NCI-H2081 (cell line): ENCODE measurements at places on chromosomes 3 and 15.

DNA sequence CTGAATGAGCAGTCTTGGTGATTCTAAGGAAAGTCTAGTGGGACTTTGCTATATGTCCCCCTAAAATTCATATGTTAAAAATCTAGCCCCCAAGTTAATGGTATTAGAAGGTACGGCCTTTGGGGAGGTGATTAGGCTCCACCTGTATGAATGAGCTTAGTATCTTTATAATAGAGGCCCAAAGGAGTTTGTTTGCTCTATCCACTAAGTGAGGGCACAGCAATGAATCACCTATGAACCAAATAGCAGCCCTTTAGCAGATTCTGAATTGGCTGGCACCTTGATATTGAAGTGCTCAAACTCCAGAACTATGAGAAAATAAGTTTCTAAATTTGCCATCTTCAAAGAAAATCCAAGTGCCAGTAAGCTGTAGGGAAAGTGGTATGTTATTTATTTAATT lies 187.9 kb downstream of the SUCNR1 start:
- DNase-seq = no peak

- DNase-seq = no peak
Observed at GRCh38 chr3:62365391-62366125, 7.8 kb downstream of the FEZF2 start.

DNA sequence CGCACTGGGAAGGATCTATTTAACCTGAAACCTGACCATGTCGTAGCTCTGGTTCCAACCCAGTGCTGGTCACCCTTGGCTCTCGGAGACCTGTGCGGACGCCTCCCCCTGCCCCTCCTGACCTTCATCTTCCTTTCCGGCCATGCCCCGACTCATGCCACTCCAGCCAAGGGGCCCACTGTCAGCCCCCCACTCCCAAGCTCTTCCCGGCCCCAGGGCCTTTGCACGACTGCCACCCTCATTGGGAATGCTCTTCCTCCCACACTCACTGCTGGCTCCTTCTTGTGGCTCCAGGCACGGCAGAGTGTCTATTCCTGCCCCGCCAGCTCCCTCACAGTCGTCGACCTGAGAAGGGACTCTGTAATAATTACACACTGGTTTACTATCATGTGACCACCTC lies 9.4 kb upstream of the IQSEC1 start:
- no peak for DNase-seq

- peak; percentile 77 for DNase-seq
Observed at GRCh38 chr3:188956839-188957489, 214.8 kb upstream of the TPRG1 start.

DNA sequence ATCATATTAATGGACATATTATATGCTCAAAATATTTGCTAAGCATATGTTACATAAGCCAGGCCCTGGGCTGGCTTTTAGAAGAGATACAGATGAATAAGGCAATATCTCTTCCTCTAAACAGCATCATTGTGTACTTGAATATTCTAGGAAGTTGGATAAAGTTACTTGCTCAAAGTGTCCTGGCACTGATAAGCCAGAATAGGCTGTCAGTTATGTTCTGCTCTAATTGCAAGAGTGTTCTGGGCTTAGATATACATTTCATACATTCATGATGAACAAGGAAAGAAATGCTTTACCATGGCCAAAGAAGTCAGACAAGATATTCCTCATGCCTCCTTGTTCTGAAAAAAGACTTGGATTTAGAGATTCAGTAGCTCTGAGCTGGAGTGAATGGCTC lies 40.7 kb downstream of the KBTBD12 start:
- DNase-seq = no peak

- no peak for DNase-seq
Observed at GRCh38 chr3:196280689-196281440, 6.7 kb downstream of the PCYT1A start.

- DNase-seq = no peak
Observed at GRCh38 chr3:134904241-134904771, 109.2 kb downstream of the EPHB1 start.

DNA sequence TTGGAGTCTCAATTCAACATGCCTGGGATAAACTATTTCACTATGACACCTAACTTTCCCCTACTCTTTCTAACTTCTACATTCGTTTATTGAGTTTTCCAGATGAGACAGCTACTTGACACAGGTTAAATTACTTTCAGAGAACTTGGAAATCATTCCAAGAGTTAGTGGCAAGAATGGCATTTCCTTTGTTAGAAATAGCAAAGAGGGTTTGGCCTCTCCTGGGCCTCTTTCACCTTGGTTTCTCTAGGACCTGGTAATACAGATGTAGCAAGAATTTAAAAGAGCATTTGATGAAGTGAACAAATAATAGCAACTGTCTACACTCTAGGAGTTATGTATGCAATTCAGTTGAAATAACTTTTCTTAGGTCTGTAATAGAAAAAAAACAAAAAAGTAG lies 748.9 kb downstream of the MECOM start:
- no peak for DNase-seq

DNA sequence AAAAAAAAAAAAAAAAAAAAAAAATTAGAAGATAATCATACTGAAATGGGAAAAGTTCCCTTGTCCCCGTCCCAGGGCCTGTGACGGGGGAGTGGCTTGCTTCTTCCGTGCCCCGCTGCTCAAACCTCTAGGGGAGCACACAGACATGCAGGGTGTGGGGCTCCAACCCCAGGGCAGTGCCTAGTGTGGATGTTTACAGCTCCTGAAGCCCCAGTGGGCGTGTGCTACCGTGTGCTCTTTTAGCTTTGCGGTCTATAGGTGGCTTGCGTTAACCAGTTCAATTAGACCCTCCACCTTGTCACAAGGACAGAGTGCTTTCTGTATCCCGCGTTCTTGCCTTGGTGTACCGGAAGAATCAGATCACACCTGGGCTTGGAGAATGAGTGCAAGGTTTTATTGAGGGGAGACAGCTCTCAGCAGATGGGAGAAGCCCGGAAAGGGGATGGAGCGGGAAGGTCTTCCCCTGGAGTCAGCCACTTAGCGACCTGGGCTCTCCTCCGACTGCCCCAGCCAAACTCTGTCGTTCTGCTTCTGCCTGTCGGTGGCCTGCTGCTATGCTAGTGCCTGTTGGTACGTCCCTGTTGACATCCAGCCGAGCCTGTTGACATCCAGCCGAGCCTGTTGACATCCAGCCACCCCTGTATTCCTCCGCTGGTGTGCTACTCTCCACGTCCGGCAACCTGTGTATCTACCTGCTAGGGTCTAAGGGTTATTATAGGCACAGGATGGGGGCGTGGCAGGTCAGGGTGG lies 569.8 kb downstream of the VGLL3 start:
- no peak for DNase-seq

- DNase-seq = no peak
Observed at GRCh38 chr3:128967748-128968355, 26.0 kb downstream of the CFAP92 start.

DNA sequence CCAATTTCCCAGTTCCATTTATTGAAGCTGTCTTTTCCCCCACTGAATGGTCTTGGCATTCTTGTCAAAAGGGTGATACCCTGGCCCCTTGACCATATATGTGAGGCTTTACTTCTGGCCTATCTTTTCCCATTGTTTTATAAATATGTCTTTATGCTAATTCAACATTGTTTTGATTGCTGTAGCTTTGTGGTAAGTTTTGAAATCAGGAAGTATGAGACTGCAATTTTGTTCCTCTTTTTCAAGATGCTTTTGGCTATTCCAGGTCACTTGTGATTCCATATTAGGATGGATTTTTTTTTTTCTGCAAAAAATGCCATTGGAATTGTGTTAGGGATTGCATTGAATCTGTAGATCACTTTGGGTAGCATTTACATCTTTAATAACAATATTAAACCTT lies 141.2 kb upstream of the MANF start:
- no peak for DNase-seq

- peak; percentile 60 for DNase-seq
Observed at GRCh38 chr3:123110282-123110975, 43.6 kb downstream of the PDIA5 start.

- DNase-seq = no peak
Observed at GRCh38 chr3:101941318-101942040, 92.2 kb downstream of the NFKBIZ start.

GRCh38 chr3:26715431-26715830 lies 92.9 kb downstream of the LRRC3B start:
- no peak for DNase-seq

DNA sequence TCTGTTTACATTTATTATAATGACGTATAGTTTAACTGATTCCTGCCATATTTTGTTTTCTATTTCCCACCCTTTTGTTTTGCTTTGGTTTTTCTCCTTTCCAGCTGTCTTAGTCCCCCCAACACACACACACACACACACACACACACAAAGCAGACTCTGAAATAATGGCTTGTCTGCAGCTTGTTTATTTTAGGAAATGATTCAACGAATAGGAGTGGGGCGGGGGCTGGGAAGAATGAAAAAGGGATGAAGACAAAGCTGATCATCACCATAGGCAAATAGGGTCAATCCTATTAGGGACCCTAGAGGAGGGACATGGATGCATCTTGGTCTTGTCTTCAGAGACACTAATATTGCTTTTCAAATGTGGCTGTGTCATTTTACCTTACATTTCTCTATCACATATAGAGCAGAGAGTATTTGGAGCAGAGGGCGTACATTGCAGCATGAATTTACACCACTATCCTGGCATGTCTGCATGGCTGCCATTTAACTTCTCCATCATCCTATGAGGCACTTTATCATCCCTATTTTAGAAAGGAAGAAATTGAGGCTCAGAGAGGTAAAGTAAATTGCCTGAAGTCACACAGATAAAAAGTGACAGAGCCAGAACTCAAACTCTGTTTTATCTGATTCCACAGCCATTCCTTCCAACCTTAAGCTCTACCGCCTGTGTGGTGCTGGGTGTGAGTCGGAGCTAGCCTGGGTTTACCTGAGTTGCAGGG lies 147.2 kb upstream of the TPM1 start:
- DNase-seq = no peak

DNA sequence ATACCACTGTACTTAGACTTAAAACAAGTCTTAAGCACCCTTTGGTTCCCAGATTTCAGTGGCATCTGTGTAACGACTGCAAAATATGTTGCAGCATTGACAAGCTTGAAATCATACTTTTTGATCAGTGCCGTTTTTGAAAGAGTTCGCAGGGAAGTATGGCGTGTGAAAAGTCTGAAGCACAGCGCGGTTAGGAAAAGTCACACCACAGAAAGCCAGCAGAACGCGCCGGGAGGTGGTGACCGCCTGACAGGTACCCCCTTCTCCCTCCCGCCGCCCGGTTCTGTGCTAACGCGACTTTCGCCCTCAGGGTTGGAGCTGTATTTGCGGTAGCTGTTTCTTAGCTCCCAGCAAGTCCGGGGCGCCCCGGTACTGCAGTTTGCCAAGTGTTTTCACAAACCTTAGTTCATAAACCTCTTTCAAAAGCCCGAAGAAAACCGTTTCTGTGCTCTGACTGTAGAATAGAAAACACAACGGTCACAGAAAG lies 481 bp upstream of the CRYBG3 start:
- DNase-seq = peak; percentile 78

DNA sequence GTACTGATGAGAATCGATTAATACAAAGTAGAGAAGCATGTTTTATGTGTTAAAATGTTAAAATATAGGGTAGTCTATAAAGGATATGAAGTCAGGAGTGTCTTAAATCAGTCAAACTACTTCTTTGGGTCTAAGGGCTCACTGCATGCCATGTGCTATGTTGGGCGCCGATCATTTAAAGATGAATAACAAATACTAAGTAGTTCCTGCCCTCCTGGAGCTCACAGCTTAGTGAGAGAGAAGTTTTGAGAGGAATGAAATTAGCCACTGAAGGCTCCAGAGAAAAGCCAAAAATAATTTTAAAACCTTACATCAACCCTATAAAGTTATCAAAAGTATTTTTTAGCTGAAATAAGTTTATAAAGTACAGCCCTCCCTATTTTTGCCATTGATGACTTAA lies 44.5 kb downstream of the BLM start:
- no peak for DNase-seq

DNA sequence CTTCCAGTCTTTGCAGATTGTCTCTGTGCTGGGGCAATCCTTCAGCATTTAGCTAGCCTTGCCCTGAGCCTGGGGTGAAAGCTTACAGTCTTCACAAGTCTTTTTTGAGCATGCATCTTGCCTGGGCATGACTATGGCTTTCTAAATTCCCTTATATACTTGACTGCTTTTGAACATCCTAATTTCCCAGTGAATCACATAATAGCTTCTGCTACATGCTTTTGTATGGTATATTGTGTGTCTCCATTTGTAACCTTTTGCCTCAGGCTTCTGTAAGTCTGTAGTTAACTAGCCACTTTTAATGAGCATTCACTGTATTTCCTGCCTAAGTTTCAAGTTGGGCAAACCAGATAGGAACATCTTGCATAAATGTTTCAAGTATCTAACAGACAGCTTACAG lies 76.8 kb downstream of the CHCHD4 start:
- no peak for DNase-seq

GRCh38 chr15:98712845-98713584 lies 64.7 kb downstream of the IGF1R start:
- DNase-seq = no peak

GRCh38 chr15:66130496-66131034 lies 123.0 kb downstream of the MEGF11 start:
- no peak for DNase-seq

DNA sequence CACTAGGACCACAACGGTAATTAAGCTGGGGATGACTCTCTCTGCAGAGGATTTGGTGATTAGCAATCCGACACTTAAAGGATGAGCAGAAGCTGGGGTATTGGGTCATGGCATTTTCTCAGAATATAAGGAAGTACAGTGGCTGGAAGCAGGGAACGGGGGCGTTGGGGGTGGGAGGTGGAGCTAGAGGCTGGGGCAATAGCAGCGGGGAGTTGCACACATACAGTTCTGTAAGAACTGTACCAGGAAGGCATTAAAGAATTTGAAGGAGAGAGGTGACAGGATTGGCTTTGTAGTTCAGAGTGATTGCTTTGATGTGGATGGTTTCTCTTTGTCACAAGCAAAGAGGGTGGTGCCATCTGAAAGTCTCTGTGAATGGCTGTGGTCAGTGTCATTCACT lies 28.2 kb downstream of the PSMD6 start:
- no peak for DNase-seq

DNA sequence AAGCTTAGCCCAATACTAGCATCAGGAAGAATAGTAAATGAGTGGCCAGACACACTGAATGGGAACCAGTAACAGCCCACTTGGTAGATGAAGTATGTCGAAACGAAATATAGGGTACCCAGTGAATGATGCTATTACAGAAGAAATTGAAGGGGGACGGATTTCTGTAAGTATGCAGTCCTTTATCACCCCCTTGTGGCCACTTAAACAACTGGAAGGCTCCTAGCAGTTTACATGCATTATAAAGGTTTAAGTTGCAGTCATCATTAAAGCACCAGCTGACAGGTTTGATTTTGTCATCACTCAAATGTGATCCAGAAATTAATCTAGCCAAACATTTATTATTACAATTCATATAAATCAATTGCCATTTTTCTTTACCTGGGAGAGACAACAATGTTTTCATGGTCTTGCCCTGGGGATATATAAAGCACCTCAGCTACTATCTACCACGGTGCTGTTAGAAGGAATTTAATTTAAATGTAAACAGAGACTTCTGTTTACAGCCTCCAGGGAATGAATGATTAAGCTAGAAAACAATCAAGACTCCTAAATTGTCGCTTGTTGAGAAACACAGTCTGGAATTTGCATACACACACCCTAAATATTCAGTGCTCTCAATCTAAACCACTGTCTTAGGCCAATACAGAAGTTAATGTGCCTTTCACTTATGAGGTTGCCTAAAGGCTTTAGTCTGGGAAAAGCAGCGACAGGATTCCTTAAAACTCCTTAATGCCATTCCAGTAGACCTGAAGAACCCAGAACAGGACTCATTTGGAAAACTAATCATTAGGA lies 7.8 kb downstream of the EIF1B start:
- peak; percentile 58 for DNase-seq

GRCh38 chr15:45616901-45617323 lies 17.9 kb upstream of the SQOR start:
- no peak for DNase-seq

- no peak for DNase-seq
Observed at GRCh38 chr3:176992978-176993377, 204.3 kb downstream of the TBL1XR1 start.
